ENCODE measurements at places on chromosomes 3 and 15.

GRCh38 chr3:192042116-192042515 is 581.2 kb downstream of the PYDC2 start:
- DNase-seq: no peak

DNA sequence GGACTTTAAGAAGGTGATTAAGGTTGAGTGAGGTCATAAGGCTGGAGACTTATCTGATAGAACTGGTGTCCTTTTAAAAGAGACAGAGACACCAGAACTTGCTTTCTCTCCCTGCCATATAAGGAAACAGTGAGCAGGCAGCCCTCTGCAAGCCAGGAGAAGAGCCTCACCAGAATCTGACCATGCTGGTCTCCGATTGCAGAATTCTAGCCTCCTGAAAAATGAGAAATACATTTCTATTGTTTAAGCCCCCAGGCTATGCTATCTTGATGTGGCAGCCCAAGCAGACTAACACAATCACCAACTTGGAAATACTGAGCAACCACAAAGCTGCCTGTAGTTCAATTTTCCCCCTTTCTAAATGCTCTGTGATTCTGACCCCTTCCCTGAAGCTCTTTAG is 161.4 kb upstream of the RARB start:
- no peak for DNase-seq

- no peak for DNase-seq
These were observed 67.1 kb downstream of the EXOG start for GRCh38 chr3:38563070-38563885.

- DNase-seq: no peak
These were observed 7.1 kb upstream of the AP3S2 start for GRCh38 chr15:89900849-89901248.

GRCh38 chr15:26129852-26130251 is 266.7 kb upstream of the ATP10A start:
- no peak for DNase-seq

- DNase-seq: no peak
These were observed 7.4 kb downstream of the SLC38A3 start for GRCh38 chr3:50212502-50212901.

DNA sequence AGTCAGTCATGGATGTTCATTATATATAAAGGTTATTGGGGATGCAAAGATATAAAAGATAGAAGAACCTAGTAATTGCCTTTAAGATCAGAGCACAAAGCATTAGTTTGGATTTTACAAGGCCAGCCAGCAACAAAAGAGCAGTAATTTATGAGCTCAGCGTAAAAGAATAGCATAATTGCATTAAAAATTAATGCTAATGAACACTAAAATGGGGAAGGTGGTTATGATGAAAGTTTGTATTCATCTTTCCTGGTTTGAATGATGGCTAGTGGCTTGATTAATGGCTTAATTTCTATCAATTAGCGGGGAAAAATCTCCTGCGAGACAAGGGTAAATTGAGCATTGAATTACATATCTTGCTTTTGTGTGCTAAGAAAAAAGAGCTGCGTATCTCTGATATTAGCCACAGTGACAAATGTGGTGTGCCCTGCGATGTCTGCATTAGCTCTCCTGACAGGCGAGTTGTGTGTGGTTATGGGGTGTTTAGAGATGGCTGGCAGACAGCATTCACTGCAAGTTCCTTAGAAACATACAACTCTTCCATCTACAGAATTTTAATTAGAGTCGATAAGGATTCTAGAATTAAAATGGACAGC is 42.8 kb upstream of the MLF1 start:
- DNase-seq: no peak

DNA sequence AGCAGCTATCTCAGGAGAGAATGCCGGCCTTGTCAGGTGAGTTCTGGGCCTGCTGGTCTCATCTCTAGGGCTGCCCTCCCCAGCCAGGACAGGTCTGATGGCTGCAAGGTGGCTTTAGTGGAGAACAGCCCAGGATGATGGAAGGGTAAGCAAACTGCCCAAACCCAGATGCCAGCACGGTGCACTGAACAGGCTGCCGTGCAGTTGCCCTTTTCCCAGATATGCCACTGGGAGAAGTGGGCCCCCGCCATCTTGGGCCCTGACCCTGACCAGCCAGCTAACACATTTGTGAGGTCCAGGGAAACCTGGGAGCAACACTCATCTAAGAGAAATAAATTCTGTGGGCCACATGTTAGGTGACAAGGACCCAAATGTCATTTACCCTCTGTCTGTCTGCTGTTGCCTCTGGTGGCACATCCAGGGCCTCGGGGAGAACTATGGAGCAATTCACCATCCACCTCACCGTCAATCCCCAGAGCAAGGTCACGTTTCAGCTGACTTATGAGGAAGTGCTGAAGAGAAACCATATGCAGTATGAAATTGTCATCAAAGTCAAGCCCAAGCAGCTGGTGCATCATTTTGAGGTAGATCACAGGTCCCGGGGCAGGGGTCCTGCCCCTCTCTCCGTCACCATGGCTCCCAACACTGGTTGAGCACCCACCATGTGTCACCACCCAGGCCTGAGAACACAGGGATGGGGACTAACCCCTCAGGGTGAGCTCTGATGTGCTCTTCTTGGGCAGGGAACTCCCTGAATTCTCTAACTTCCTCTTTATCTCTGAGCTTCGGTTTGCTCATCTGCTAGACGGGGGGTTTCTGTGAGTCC is 1.8 kb downstream of the ITIH1 start:
- no peak for DNase-seq
